ENCODE measurements at places on chromosomes 1 and 21. TPM values are rescaled to one million over a fixed set of nuclear protein-coding genes. Genes with fewer than 3 reads are reported as not detected.

DNA sequence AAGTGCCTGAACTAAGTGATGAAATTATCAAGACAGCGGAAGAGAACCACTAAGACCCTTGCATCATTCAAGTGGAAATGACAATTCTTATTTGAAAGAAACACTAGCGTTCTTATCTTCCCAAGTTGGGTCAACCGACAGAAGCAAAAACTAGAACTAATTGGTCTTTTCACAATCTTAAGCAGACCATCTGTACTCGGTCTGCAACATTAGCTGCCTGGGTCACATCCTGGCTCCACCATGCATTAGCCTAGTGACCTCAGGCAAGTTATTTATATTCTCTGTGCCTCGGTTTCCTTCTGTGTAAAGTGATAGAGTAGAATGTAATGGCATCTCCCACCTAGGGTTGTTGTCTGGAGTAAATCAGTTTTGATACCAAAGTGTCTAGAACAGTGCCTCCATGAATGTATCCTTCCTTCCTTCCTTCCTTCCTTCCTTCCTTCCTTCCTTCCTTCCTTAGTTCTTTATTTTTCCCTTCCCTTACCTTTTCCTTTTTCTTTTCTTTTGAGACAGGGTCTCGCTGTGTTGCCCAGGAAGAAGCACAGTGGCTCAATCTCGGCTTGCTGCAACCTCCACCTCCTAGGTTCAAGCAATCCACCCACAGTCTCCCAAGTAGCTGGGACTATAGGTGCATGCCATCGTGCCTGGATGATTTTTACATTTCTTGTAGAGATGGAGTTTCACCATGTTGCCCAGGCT is 6.0 kb downstream of the COLGALT2 start:
- DNase-seq = no peak

The GCSAML gene
- total RNA-seq = 0.14 TPM

DNA sequence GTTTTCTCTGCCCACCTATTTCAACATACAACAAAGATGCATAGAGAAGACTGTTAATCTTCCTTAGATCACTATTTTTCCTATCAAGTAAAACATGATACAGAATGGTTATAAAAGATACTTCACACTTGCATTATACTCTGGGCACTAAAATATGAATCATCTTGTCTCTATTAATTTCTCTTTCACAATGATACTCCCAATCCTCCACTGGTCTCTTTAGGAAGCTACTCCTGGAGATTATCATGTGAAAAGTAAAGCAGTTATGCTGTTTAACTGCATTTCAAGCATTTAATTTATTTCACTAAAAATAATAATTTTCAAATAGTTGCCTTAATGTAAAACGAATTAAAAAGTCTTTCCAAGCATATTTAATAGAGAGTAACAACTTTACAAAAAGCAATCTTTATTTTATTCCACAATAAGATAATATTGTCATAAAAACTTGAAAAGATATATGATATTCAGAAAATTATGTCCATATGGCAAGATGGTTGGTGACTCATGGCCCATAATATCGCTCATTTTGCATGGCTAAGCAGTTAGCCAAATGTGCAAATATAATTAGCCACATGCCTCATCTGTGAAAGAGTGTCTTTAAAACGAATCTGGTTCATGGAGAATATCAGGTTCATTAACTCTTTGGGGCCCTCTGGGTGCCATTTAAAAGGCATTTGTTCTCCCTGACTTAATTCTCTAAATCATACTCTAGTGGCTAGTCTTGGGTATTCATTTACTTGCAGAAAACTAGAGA is 1569.0 kb upstream of the B3GALT2 start:
- DNase-seq = peak; percentile 9

- no peak for DNase-seq
These were observed 26.1 kb downstream of the ACOT7 start for GRCh38 chr1:6367381-6368012.

- DNase-seq = peak; percentile 73
These were observed 20.6 kb upstream of the SH3D21 start for GRCh38 chr1:36285443-36286101.

The MCOLN3 gene
- total RNA-seq = 0.75 TPM
